ENCODE measurements at places on chromosomes 7 and 10.

DNA sequence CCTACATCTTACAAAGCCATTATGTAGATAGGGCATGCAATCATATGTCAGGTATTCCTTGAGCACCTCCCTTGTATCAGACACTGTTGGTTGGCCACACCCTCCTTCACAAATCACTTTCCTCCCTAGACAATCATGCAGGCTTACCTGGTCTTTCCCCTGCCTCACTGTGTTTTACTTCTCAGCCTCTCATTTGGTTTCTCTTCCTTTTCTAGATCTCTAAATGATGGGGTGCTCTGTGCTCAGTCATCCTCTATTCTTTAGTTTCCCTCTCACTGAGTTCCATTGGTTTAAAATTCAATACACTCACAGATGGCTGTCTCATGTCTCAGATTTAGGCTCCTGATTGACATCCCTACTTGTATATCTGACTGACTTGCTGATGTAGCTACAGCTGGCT lies 31.4 kb downstream of the ANK3 start:
- DNase-seq = no peak

DNA sequence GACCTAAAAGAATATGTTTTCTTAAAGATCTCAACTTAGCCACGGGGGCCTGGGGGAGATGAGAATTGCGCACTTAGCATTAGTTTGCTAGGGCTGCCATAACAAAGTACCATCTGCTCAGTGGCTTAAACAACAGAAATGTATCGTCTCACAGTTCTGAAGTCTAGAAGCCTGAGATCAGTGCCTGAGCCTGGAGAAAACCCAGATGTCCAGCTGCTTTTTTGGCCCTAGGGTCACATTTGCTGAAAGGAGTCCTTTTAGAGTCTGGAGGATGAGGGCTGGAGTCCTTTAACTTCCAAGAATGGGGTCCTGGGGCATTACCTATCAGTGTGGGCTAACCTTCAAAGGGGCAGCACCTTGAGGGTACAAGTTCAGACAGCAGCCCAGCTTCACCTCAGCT lies 48.2 kb downstream of the SMURF1 start:
- DNase-seq = no peak

- DNase-seq = no peak
Measured at GRCh38 chr10:6343305-6344010, 140.7 kb downstream of the PFKFB3 start.

GRCh38 chr7:19051767-19052375 lies 65.6 kb downstream of the TWIST1 start:
- peak; percentile 40 for DNase-seq

- DNase-seq = no peak
Measured at GRCh38 chr7:81725812-81726127, 44.1 kb downstream of the HGF start.

GRCh38 chr7:97200018-97200417 lies 82.5 kb downstream of the SDHAF3 start:
- DNase-seq = no peak

- DNase-seq = peak; percentile 33
Measured at GRCh38 chr10:70493660-70494234, 15.2 kb downstream of the PALD1 start.

- no peak for DNase-seq
Measured at GRCh38 chr10:33484787-33485186, 150.3 kb upstream of the NRP1 start.

DNA sequence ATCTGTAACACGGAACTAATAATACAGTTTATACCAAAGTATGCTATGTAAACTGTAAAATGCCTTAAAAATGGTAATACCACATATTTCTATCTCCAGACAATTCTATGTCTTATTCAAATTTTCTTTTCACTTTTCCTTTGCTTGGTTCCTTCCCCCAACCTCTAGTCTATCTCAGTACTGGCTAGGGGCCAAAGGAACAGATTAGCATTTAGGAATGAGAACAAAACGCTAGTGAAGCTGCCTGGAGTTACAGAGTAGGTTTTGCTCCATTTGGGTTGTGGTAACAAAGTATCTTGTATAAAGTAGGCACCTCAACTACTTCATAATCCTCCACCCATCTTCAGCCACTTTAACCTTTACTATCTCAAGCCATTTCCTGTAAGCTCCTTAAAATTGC lies 94.1 kb downstream of the HBP1 start:
- no peak for DNase-seq

DNA sequence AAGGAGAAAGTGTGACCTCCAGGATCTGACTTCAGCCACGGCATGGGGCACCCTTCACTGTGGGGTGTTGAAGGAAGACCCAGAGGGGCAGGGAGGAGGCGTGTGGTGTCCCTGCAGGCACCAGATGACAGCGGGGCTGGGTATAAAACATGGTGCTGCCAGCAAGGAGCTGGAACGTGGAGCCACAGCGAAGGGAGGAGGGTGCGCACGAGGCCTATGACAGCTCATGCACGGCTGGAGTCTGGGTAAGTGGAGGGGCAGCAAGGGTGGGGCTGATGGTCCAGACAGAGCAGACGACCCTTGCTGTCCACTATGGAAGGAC lies 27.8 kb upstream of the FOXL3 start:
- DNase-seq = no peak

DNA sequence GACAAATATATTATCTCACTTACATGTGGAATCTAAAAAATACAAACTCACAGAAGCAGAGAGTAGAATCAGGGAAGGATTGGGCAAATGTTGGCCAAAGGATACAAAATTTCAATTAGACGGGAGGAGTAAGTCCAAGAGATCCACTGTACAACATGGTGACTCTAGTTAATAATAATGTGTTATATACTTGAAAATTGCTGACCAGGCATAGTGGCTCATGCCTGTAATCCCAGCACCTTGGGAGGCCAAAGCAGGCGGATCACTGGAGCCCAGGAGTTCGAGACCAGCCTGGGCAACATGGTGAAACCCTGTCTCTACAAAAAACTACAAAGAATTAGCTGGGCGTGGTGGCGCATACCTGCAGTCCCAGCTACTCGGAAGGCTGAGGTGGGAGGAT lies 16.4 kb downstream of the MTERF1 start:
- DNase-seq = no peak

GRCh38 chr7:139639563-139639962 lies 116.1 kb downstream of the CLEC2L start:
- DNase-seq = no peak

GRCh38 chr7:69603937-69604494 lies 5.7 kb downstream of the AUTS2 start:
- peak; percentile 8 for DNase-seq

DNA sequence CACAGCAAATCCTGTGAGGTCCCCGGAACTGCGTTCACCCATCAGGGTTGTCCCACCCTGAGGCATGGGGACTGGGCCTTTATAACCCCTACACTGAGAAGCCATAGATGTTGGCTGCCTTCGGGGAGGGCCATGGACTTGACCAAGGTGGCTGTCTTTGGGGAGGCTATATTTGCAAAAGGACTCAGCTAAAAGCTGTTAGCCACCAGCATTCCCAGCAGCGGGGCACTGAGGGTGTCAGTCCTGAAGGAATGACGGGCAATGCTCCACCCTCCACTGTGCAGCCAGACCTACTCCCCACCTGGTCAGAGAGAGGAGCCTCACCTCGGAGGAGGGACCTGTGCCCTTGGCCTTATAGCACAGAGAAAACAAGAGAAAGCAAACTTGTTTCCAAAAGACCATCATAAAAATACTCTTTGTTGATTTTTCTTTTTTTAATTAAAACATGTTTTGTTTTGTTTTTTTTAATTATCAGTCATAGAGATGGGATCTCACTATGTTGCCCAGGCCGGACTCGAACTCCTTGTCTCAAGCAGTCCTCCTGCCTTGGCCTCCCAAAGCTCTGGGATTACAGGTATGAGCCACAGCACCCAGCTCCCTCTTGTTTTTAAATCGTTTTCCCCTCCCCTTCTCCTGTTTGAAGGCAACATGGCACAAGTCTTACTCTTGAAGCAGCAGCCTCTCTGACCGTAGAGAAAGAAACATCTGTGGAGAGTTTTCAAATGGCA lies 26.7 kb upstream of the CUX1 start:
- no peak for DNase-seq

GRCh38 chr7:12422554-12423320 lies 19.1 kb upstream of the VWDE start:
- DNase-seq = no peak

GRCh38 chr7:131517218-131517923 lies 39.1 kb downstream of the PODXL start:
- DNase-seq = no peak

DNA sequence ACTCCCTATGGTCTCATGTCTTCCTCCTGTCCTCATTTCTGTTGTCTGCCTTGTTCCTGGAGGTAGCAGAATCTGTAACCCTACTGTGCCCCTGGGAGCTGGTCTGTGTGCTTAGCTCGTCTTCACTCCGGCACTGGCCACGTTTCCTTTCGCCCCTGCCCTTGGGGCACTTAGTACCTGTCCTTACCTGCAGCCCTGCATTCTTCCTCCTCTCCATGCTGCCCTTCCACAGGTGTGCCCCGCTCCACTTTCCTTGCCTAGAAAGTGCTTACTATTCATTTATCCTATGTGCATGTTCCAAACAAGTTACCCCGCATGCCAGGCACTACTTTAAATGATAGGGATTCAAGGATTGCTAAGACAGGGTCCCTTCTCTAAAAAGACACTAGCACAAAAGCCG lies 199.9 kb upstream of the ZMIZ1 start:
- no peak for DNase-seq

GRCh38 chr7:66952343-66953043 lies 31.5 kb downstream of the TMEM248 start:
- DNase-seq = no peak

DNA sequence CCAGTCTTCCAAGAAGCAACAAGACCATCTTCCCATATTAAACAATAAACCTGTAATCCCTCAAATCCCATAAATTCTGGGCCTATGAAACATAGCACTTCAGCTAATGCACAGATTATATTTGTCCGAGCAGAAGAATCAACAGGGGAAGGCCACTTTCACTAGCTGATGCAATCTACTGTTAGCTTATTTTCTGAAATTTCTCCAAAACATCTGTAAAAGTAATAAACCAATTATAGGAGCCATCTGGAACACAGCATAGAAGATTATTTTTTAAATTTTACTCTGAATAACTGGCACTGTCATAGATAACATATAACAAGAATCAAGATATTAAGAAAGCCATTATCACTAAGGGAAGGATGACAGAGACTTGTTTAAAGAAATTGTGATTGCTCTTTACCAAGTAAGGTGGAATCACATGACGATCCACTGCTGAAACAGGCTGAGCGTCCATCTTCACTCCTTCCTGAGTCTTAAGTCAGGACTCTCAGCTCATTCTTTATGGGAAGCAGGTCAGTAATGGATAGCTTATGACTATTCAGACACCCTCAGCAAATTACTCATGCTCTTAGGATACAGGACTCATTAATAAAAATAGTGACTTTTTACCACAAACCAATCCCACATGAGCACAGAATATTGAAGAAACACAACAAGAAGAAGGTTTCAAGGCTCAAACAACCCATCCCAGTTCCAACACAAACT lies 719.5 kb downstream of the XPNPEP1 start:
- no peak for DNase-seq

- DNase-seq = no peak
Measured at GRCh38 chr7:23523486-23524075, 8.2 kb downstream of the TRA2A start.
